AG09309 (cell line): ENCODE measurements at places on chromosomes 6 and 20.
A peak's percentile ranks its signal among the peaks of the same experiment; 100 is the strongest.

GRCh38 chr20:17990278-17990972 is 21.6 kb downstream of the MGME1 start:
- no peak for DNase-seq

DNA sequence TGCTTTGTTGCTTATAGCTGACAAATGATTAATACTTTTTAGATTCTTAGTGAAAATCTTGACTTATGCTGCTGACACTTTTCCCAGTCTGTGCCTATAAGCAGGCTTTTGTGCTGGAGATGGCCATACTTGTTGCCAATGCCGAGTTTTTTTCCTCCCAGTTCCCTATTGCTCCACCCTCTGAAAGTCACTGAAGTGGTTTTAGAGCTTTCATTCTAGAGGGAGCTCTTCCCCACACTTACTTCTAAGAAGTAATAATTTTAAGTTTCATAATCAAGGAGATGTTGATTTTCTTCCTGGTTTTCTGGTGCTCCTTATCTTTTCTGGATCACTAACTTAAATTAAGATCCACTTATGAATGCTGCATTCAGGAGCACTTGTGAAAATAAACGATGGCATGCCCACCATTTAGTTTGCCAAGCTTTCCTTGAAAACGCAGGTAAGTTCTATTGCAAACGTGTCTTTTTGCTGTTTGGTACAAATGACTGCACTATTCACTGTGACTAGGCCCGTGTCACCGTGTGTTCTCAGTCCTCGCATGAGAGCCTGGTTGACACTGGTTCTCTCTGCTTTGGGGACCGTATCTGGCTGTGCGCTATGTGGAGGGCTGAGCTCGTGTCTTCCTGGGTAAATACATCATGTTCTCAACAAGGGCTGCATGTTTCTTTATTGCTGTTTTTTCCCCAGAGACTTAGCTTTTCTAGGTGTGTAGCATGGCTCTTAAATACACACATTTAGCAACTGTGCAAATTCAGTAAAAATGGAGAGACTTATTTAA is 50.2 kb downstream of the GFRA4 start:
- DNase-seq = no peak

GRCh38 chr20:25198663-25199383 is 3.3 kb downstream of the ENTPD6 start:
- DNase-seq = no peak

DNA sequence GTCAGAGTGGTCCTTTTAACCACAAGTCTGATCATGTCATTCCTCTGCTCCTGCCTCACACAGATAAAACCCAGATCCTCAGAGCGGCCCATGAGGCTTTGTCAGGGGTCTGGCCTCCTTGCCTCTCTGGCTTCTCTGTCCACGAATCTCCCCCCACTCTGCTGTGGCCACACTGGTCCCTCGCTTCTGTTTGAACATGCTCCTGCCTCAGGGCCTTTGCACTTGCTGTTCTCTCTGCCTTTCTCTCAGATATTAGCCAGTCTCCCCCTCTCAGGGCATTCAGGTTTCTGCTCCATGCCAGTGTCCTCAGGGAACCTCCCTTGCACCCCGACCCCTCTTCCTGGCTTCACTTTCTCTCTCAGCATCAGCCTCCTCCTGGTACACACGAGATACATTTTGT is 518.5 kb downstream of the PREX1 start:
- no peak for DNase-seq

DNA sequence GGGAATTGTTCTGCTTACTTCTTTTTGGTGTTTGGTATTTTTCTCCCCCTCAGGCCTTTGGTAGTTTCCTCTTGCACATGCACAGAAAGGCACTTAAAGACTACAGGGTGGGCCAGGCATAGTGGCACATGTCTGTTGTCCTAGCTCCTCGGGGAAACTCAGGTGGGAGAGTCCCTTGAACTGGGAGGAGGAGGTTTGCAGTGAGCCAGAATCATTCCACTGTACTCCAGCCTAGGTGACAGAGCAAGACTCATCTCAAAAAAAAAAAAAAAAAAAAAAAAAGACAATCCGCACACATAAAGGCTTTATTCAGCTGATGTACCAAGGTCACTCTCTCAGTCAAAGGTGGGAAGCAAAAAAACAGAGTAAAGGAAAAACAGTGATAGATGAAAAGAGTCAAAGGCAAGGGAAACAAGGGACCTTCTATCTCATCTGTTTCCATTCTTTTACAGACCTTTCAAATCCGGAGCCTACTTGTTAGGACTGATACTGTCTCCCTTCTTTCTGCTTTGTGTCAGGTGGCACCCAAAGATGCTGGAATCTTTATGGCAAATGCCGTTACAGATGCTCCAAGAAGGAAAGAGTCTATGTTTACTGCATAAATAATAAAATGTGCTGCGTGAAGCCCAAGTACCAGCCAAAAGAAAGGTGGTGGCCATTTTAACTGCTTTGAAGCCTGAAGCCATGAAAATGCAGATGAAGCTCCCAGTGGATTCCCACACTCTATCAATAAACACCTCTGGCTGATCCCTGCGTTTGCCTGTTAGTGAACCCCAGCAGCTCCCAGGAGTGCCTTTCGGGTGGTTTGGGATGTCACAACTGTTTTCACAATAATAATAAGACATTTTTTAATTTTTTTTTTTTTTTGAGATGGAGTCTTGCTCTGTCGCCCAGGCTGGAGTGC is 9.3 kb downstream of the DEFB123 start:
- no peak for DNase-seq

DNA sequence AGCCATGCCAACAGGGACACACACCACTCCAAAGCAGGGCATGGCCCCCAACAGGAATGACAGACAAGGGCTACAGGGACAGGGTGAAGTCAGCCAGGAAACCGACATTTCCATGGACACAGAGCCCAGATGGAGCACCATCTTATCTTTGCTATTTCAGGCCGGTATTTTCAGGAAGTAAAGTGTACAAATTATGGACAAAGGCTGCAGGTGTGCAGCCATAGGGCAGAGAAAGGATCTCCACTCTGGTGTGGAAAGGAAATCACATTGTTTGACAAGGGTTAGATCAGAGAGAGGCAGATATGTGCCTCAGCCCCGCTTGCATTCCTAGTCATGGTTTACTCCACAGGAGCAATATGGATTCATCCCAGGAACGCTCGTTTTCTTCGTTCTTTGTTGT is 81.7 kb upstream of the SLC22A23 start:
- DNase-seq = no peak

DNA sequence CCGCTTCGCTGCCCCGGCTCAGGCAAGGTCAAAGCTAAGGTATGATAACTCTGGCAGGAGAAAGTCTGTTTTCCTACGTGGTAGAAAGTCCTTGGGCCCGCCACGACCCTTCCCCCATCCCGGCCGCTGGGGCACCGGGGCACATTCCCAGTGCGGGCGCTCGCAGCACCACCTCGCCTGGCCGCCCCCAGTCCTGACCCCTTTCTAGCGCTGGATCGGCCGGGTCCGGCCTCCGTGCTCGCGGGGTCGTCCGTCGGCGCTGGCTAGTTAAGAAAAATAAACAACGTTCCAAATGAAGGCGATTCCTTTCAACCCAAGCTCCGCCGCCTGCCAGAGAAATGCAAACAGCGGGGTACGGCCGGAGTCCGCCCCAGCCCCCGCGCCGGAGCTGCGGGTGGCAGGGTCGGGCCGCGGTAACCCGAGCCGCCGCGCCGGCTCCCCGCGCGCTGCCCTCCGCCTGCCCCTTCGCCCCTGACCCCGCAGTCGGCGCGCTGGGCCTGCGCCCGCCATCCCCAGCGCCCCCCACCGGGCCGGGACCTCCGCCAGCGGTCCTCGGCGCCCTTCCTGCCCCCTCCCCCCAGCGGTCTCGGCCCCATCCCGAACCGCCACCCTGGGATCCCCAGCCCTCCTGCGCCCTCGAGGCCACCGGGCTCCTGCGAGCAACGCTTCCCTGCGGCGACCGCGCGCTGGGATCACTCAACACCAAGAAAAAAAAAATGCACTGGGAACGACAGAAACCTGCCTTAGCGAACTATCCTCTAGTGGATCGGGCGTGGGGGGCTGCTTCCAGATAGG is 37.6 kb downstream of the NCR2 start:
- no peak for DNase-seq

DNA sequence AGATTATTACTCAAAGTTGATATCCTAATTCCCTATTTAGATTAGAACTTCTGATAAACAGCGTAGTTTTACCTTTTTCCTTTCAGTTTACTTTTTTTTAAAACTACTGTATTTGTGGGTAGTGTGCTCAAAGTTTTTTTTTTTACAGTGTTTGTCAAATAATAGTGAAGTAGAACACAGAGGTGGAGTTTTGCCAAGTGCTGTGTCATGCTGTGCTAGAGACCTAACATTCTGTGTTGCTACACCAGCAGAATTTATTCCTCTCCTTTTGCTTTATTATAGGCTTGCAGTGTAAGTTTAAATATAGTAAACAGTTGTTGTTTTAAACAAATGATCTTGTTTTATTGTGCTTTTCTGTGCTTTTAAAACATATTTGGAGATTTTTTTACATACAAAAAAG is 125.4 kb downstream of the HIVEP1 start:
- DNase-seq = peak; percentile 62

DNA sequence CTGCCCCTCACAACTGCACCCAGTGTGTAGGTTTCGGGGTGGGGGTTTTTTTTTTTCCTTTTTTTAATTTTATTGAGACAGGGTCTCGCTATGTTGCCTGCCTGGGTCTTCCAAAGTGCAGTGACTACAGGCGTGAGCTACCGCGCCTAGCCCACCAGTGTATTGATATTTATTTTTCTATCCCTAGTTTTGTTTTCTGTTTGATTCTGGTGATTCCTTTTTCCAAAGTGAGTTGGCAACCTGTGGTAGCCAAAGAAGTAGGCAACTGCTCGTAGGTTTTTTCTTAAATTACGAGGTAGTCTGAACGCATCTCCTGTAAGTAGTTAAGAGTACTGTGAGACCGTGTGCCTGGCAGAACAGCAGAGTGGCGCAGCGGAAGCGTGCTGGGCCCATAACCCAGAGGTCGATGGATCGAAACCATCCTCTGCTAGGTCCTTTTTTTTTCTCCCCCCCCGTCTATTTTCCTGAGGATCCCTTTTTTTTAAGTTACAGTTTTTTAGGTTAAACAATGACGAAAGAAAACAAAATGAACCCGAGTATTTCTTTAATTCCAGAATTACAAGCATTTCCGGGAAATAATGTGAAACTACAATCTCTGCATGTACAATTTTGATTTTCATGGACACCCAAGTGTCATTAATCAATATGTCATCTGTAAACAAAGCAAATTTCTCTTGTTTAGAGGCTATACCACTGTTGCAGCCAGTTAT is 78.7 kb upstream of the BTN3A2 start:
- no peak for DNase-seq

- no peak for DNase-seq
Observed at GRCh38 chr6:122733259-122733658, 46.3 kb upstream of the FABP7 start.

- DNase-seq = no peak
Observed at GRCh38 chr20:23654717-23655116, 17.0 kb upstream of the CST3 start.

- no peak for DNase-seq
Observed at GRCh38 chr6:21134356-21134755, 459.2 kb upstream of the SOX4 start.

GRCh38 chr6:95208621-95209020 is 368.7 kb upstream of the MANEA start:
- no peak for DNase-seq

DNA sequence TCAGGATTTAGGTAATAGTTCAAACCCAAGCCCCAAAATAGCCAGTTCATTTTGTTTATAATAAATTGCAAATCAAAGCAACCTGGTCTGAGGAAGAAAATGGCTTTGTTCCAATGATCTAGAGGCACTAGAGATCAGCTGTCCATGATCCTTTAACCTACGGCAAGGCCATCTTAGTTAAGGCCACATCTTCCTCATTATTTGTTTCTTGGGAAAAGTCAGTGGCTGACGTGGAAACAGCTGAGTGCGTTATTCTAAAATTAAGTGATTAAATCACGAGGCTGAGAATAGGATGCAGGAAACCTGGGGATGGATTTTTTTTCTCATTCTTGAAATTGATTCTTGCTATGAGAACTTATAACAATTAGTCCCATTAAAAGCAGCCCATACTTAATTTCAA is 10.1 kb upstream of the TENT5A start:
- no peak for DNase-seq

GRCh38 chr20:2387180-2387577 is 6.5 kb downstream of the TGM6 start:
- DNase-seq = no peak

- DNase-seq = no peak
Observed at GRCh38 chr20:2604506-2604835, 48.0 kb upstream of the NOP56 start.
